ENCODE measurements at places on chromosomes 7 and 10.

- no peak for DNase-seq
Observed at GRCh38 chr10:3427347-3427746, 254.8 kb upstream of the PITRM1 start.

- peak; percentile 48 for DNase-seq
Observed at GRCh38 chr7:73704640-73705550, 14.6 kb downstream of the STX1A start.

- no peak for DNase-seq
Observed at GRCh38 chr7:128867842-128868623, 5.4 kb downstream of the ATP6V1F start.

GRCh38 chr10:104331208-104331838 lies 6.9 kb downstream of the ITPRIP start:
- no peak for DNase-seq

DNA sequence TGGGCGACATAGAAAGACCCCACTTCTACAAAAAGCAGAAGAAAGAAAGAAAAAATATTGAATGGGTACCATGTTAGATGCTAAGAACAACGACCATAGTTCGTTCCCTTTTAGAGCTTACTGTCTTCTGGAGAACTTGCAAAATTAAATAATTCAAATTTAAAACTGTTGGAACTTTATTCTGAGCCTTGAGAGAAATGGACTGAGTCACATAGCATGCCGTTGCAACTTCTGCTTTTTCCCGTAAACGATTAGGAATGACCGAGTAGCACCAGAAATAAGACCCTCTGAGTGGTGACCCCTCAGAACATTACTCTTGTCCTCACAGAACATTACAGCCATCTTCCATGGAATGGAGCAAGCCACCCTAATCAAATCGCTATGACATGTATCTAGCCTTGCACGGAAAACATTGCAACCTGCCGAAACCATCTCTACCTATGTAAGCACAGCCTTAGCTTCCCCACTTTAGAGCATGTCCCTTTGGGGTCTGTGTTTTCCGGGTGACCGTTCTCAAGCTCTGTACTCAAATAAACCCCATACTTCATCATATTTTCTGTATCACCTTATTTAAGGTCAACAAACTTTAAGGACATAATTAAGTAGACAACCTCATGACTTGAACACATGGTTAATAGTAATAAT lies 179.1 kb downstream of the PRKCQ start:
- DNase-seq = no peak

- DNase-seq = no peak
Observed at GRCh38 chr7:34026481-34027190, 121.3 kb downstream of the BMPER start.

- DNase-seq = no peak
Observed at GRCh38 chr10:127535802-127536515, 13.2 kb upstream of the NPS start.

Data from ecto neural progenitor cell (in vitro differentiated cells).